ENCODE measurements at places on chromosomes 4 and X.
A peak's percentile ranks its signal among the peaks of the same experiment; 100 is the strongest.

DNA sequence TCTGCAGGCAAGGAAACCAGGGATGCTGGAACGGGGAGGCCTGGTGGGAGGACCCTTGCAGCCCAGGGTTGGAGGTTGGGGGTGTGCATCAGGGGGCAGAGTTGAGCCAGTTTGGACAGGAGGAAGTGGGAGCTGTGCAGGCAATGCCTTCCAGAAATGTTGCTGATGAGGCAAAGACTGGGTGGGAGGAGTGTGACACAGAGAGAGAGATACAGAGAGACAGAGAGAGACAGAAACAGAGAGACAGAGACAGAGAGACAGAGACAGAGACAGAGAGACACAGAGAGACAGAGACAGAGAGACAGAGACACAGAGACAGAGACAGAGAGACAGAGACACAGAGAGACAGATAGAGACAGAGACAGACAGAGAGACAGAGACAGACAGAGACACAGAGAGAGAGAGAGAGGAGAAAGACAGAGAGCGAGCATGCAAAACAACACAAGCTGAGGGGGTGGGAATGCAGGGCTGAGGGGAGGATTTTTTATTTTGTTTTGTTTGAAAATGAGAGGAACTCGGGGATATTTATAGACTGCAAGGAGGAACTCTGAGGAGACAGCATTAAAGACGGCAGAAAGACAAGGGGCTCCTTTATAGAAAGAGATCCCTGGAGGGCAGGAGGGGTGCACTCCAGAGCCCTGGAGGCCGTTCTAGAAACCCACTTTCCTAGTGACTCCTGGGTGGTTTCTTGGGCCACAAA, 1.9 kb upstream of the HAUS3 start:
- peak; percentile 65 for DNase-seq

DNA sequence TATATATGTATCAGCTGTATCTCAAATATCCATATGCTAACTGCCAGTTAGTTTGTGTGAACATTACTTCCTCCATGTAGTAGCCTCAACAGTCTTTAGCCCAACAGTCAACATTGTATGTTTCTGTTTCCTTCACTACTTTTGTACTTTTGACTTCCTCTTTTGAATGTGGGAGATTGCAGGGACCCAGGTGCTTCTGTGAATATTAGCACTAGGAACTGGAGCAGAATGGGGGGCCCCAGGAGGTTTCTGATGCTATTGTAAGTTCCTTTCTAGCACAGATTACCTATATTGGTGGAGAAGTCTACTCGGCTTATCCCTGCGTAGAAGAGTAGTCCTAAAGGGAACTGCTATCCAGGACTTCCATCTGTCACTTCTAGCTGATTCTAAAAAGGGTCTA, 2.3 kb downstream of the PLAC8 start:
- peak; percentile 77 for DNase-seq

GRCh38 chrX:106931831-106932491, 11.8 kb downstream of the CLDN2 start:
- DNase-seq = no peak

- peak; percentile 95 for DNase-seq
These were observed 115.0 kb upstream of the SHISA3 start for GRCh38 chr4:42282081-42282901.

DNA sequence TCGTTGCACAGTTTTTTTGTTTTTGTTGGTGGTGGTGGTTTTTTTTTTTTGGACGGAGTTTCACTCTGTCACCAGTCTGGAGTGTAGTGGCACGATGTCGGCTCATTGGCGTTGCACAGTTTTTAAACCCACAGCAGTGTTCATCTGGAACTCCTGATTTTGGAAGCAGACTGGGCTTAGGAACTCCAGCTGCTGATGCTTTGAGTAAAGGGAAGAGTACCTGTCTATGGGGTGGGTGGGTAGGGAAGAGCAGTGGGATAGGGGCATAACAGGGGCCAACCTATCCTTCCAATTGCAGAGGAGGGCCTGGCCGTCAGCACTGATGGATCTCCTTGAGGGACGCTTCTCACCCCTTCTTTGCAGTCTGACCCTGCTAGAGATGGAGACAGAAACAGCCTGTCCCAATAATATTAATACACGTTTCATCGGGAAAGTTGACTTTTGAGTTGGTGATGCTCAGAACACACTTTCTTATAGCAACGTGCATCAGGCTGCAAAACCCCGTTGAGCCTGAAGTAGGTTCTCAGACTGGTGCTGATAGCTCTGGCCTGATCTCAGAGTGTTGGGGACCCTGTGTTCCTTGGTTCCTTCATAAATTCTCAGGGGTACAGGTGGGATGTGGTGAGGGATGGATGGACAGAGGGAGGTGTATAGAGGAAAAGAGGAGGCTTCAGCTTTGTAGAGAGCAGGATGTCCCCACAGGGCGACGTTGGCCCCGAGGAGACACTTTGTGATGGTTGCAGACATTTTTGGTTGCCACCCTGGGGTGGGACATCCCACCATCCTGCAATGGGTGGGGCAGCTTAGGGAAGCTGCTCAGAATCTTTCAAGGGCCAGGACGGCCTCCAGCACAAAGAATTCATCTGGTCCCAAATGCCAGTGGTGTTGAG, 2.3 kb downstream of the CD99 start:
- DNase-seq = no peak

DNA sequence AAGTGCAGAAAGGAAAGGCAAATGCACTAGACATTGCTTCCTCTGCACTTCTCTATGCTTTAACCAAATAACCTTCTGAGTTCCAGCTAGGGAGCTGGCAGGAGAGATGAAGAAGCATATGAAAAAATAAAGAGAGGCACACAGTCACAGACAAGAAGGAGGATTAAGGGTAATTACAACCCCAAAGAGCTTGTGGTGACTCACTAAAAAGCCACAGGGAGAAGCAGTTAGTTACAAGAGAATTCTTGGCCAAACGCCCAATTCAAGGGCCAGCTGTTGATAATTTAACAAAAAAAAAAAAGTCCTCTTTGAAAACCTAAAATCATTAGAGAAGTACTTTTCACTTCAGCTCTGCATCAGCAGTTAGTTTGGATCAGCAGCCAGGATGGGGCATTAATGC, 478.0 kb downstream of the KCNIP4 start:
- DNase-seq = peak; percentile 48

GRCh38 chrX:113548308-113549015, 707.8 kb upstream of the AMOT start:
- no peak for DNase-seq

DNA sequence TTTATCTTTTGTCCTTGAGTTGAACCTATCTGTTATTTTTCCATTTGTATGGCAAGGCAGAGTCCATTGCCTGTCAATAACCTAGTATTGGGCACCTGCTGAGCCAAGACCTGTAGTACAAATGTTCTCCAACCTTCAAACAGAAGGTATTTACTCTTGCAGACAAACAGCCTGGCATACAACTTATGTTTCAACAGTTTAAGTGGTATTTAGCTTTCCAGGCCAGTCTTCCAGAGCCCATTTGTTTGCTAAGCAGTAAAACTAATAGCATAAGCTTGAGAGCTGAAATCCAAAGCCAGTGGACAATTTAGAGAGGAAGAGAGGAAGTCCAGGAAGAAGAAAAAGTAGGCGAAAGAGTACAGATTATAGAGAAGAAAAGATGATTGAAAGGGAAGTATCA, 979.3 kb downstream of the GLUD2 start:
- DNase-seq = no peak

DNA sequence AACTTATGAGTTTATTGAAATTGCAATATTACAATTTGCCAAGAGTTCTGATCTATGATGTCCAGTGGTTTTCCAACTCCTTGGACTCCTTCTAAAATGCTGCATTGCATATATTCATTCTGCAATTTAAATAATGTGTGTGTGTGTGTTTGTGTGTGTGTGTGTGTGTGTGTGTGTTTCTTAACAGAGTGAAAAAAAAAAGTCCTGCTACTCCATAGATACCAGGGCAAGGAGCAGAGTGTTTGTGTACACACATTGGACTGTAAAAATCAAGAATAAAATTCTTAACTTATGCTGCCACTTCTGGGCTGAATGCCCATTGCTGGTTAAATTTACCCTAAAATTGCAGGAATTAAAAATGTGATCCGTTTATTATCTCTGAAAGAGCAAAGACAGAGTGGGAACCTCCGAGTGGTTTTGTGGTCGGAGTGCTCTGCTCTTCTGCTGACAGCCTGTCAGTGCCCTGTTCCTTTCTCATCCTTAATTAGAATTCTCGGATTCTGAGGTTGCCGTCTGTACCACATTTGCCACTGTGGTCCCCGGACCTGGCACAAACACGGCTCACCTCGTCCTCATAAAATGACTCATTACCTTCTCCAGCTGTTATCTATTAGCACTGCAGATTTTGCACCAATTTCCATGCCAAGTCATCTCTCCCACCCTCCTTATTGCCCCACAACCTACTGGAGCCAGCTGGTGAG, 355.5 kb downstream of the KCNIP4 start:
- DNase-seq = no peak

GRCh38 chrX:11254417-11255109, 38.6 kb upstream of the AMELX start:
- peak; percentile 22 for DNase-seq

DNA sequence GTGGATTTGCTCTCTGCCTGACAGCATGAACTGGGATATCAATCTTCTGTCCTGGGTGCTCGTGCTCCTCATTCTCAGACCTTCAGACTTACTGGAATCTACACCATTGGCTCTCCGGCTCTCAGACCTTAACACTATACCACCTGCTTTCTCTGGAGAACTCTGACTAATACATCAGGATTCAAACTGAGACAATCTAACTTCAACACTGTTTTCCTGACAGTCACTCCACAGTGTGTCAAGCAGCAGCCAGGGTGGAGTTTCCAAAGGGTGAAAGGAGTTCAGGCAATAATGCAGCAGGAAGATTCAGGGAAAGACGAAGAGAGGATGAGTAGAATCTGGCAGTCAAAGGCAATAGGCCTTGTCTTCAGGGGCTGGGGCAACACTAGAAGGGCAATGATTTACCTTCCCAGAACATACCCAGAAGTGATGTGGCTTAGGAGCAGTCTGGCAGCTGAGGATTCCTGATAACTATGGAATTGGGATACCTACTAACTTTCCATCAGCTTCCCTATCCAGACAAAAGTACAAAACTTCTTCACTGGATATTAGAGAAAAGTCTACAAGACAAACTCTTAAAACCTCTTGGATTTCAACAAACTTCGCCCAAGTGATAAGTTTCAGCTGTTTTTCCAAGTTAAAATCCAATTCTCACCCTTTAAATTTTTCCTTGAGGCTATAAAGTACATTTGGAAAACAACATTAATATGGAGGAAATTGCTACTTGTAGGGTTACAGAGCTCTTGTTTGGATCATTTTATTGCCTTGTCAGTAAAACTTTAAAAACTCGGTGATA, 58.4 kb upstream of the SLIT2 start:
- no peak for DNase-seq

DNA sequence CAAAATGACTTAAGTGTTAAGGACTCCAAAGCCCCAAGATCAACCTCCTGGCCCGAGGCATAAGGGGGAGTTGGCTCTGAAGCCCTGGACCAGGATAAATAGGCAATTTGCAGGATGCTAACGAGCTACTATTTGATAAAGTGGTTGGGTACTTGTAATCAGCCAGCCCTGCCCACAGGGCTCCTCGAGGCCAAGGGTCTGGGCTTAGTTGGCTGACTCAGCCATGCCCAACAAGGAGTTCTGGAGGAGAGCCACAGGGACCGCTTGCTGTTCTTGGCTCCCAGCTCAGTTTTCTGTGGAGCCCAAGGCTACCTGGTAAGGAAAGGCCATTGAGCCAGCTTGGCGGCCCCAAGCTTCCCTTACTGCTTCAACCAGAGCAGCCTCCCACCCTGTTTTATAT, 7.8 kb downstream of the HMGB3 start:
- no peak for DNase-seq

DNA sequence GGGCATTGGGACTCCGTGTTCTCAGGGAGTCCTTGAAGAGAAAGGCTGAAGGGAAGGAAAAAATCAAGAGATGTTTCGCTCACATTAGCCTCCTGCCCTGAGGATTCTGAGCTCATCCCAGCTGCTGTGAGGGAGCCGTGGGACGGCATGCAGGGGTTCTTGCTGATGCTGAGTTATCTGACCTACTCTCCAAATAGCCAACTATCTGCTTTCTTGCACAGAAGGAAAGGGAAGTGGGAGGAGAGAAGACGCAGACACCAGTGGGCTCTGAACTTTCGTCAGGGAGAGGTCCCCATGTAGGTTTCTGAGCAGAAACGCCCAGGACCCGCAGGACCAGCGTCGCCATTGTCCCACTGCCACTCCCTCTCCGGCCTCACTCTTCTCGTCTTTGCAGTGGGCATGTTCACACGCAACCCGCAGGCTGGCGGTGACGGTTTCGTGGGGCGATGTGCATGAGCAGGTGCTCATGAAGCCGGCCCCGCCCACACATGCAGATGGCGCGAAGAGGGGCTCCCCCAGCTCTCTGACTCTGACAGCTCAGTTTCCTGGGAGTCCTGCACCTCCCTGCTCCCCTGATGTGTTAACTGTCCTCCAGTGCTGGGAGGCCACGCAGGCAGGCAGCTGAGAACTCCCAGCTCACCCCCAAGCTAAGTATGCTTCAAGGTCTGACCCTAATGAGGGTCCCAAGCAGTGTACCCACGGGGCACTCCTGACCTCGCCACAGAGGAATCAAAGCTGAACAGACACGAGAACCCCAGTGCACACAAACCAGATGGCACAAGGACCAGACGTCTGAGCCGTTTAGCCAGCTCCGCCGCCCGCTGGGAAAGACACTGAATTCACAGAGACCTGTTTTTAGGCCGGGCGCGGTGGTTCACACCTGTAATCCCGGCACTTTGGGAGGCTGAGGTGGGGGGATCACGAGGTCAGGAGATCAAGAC, 13.6 kb upstream of the ABLIM2 start:
- DNase-seq = no peak

GRCh38 chrX:147901461-147902126, 10.1 kb upstream of the FMR1 start:
- no peak for DNase-seq

- no peak for DNase-seq
These were observed 119.2 kb downstream of the DDX53 start for GRCh38 chrX:23118890-23119527.

DNA sequence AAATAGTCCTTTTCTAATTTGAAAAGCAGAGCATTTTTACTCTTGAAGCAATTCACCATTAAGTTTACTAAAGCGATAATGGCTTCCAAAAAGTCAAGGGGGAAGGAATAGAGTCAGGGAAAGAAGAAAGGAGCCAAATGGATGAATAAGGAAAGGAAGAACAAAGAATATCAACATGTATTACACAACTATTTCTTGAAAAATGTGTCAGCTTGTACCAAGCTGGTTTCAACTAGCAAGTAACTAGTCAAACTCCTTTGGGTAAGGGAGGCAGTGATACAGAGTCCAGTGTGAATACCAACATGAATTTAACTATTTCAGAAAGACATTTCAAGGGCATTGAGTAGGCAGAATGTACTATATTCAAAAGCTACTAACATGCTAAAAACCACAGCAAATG, 112.1 kb downstream of the ARHGAP6 start:
- no peak for DNase-seq

DNA sequence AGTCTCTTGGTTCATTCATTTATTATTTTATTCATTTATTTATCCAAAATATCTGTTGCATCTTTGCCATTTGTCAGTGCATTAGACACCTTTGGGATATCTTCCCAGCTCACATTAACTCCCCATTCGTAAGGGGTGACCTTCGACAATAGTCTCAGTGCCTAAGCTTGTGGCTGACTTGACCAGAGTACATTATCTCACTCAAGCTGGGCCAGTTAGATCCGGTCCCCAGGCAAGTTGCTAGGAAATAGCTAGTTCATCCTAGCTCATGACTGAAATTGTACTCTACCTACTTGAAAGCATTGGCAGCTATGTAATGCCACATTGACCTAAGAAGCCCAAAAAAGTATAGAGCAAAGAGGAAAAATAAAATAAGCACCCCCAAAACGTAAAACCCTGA, 165.3 kb downstream of the FBXO8 start:
- no peak for DNase-seq
